ENCODE measurements at places on chromosomes 2 and 18. TPM values are rescaled to one million over a fixed set of nuclear protein-coding genes. Genes with fewer than 3 reads are reported as not detected.

NT5DC4 gene
- not detected for total RNA-seq

FAM124B gene
- not detected for total RNA-seq

RBBP8 gene
- 88.2 TPM for total RNA-seq

COL4A4 gene
- total RNA-seq: not detected

ZC3H8 gene
- 19.7 TPM for total RNA-seq

EN1 gene
- total RNA-seq: not detected

TTN gene
- under 0.01 TPM for total RNA-seq

CTAGE1 gene
- not detected for total RNA-seq

PREPL gene
- 48.2 TPM for total RNA-seq

PPP1R1C gene
- 5.3 TPM for total RNA-seq

MAP3K19 gene
- total RNA-seq: not detected
